ENCODE measurements at places on chromosomes 11 and 22.

GRCh38 chr22:43256569-43256968 is 69.6 kb upstream of the TTLL12 start:
- no peak for DNase-seq

- no peak for DNase-seq
Measured at GRCh38 chr11:8026982-8027381, 39.8 kb downstream of the EIF3F start.

DNA sequence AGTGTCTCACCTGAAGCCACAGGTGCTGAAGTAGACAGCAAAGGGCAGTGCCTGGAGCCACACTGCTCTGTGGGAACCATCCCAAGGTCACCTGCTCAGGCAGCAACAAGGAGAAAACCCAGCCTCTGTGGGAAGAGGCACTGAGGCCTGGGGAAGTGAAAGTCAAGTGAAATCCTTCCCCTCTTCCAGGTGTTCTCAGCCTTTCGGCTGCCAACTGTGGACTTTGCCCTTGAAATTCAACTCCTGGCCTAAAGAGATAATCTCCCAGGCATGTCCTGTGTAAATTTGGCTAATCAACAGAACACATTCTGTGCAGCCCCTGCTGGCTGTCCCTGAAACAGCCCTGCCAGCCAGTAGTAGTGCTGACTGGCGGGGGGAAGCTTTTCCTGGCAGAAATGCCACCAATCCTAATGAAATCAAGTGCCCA is 112.1 kb downstream of the RPL27A start:
- DNase-seq = peak; percentile 92

GRCh38 chr22:25903294-25903693 is 161.3 kb downstream of the MYO18B start:
- DNase-seq = no peak

DNA sequence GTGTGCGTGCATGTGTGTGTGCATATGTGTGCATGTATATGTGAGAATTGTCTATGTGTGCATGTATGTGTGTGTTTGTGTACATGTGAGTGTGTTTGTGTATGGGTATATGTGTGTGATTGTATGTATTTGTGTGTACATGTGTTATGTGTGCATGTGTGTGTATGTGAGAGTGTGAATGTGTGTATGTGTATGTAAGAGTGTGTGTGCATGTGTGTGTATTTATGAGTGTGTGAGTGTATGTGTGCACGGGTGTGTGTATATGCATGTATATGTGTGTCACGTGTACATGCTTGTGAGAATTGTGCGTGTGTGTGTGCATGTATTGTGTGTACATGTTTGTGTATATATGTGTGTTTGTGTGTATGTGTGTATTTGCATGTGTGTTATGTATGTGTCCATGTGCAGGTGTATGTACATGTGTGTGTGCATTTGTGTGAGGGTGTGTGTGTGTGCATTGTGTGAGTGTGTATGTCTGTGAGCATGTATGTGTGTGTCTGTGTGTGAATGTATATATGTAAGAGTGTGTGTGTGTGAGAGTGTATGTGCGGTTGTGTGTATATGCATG is 16.0 kb downstream of the MB start:
- DNase-seq = no peak

DNA sequence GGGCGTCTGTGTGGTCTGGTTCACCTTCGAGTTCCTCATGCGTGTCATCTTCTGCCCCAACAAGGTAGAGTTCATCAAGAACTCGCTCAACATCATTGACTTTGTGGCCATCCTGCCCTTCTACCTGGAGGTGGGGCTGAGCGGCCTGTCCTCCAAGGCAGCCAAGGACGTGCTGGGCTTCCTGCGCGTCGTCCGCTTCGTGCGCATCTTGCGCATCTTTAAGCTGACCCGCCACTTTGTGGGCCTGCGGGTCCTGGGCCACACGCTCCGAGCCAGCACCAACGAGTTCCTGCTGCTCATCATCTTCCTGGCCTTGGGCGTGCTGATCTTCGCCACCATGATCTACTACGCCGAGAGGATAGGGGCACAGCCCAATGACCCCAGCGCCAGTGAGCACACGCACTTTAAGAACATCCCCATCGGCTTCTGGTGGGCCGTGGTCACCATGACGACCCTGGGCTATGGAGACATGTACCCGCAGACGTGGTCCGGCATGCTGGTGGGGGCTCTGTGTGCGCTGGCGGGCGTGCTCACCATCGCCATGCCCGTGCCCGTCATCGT is 37.3 kb downstream of the KCNC1 start:
- no peak for DNase-seq

GRCh38 chr22:31829505-31829904 is 75.7 kb downstream of the DEPDC5 start:
- DNase-seq = peak; percentile 79

GRCh38 chr22:35930933-35931332 is 97.7 kb downstream of the RBFOX2 start:
- DNase-seq = peak; percentile 42

Data from DMS53 (cell line).